HFFc6 (cell line): ENCODE measurements at places on chromosomes 3 and 15.

- no peak for DNase-seq
Measured at GRCh38 chr3:141228395-141228794, 3.2 kb upstream of the PXYLP1 start.

GRCh38 chr15:92885224-92886041 lies 14.7 kb upstream of the CHD2 start:
- DNase-seq = no peak

DNA sequence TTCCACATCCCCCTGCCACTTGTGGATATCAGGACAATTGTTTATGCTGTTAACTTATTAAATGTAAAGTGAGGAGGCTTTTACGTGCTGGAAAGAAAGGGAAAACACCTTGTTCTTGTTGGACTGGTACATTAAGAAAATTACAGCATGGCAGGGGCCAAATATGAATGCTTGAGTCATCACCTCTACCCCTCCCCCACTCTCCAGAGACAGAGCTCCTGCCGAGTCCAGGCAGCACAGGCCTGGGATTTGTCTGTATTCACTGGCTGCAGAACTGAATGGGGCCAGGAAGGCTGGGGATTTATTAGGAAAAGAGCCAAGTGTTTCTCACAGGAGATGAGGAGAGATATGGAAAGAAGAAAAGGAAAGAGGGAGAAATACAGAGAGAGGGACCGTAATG lies 308.9 kb downstream of the EPHB1 start:
- no peak for DNase-seq

DNA sequence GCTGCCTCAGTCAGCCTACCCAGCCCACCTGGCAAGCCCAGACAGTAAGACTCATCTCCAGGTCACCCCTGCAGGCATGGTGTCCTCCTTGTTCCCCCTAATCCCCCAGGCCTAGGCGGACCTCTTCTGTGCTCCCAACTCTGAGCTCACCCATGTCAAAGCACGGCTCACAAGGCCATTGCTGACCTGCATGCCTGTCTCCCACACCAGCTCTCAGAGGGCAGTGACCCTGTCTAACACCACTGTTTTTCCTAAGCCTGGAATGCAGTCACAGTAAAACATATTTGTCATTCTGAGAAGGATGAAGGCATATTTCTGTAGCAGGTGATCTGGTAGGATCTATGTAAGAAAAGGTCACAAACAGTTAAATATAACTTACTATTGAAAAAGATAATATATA lies 110.3 kb upstream of the HACD2 start:
- DNase-seq = no peak

- no peak for DNase-seq
Measured at GRCh38 chr15:40565333-40566238, 744 bp upstream of the CCDC32 start.

DNA sequence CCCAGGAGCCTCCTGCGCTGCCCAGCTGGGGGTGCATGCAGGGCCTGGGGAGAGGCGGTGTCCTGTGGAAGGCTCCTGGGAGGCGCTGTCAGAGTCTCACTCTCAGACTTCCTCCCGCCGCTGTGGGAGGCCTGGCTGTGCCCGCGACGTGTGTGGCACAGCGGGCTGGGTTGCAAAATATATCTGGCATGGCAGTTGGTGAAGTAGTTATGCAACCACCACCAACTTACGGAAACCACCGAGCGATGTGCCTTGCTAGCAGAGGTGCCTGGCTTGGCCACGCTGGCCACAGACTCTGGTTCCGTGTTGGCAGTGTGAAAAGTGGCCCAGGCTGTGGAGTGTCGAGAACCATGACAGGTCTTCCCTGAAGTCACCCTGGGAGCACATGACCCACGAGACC lies 30.6 kb upstream of the GATA2 start:
- no peak for DNase-seq
